ENCODE measurements at places on chromosomes 6 and 20. TPM values are rescaled to one million over a fixed set of nuclear protein-coding genes. Genes with fewer than 3 reads are reported as not detected.

SMOC2 gene
- 2.4 TPM for total RNA-seq

IL17A gene
- not detected for total RNA-seq

ANKRD60 gene
- not detected for total RNA-seq

RIPOR2 gene
- total RNA-seq = 38.1 TPM

SLC18B1 gene
- total RNA-seq = 25.6 TPM

CCDC170 gene
- 5.7 TPM for total RNA-seq

TCP11 gene
- 0.71 TPM for total RNA-seq

RRAGD gene
- 56.2 TPM for total RNA-seq

MMP24 gene
- total RNA-seq = 14.0 TPM

TFAP2A gene
- 0.66 TPM for total RNA-seq

FERMT1 gene
- total RNA-seq = 5.4 TPM

CAP2 gene
- 194 TPM for total RNA-seq

LY6G5C gene
- 5.3 TPM for total RNA-seq

MAP3K5 gene
- 43.6 TPM for total RNA-seq

PSORS1C1 gene
- total RNA-seq = 1.2 TPM

ZNF343 gene
- total RNA-seq = 25.4 TPM

CAGE1 gene
- total RNA-seq = not detected

SLC17A1 gene
- total RNA-seq = not detected

DEFB113 gene
- not detected for total RNA-seq

CST1 gene
- total RNA-seq = not detected

METTL24 gene
- total RNA-seq = 4.7 TPM

SMLR1 gene
- not detected for total RNA-seq

ZSCAN31 gene
- 15.3 TPM for total RNA-seq

All from dorsolateral prefrontal cortex (tissue), 122 donors.